ENCODE measurements at places on chromosomes 1 and 21. TPM values are rescaled to one million over a fixed set of nuclear protein-coding genes. Genes with fewer than 3 reads are reported as not detected.

- DNase-seq, result no peak
Measured at GRCh38 chr1:238063454-238063853, 172.7 kb upstream of the ZP4 start.

GRCh38 chr1:11650331-11650991, 3.8 kb downstream of the FBXO2 start:
- no peak for DNase-seq

- no peak for DNase-seq
Measured at GRCh38 chr21:29509121-29509520, 210.4 kb downstream of the BACH1 start.

GRCh38 chr1:96710708-96711477, 10.7 kb upstream of the PTBP2 start:
- DNase-seq, result no peak

- DNase-seq, result no peak
Measured at GRCh38 chr1:112673592-112674439, 643 bp upstream of the MOV10 start.

DNA sequence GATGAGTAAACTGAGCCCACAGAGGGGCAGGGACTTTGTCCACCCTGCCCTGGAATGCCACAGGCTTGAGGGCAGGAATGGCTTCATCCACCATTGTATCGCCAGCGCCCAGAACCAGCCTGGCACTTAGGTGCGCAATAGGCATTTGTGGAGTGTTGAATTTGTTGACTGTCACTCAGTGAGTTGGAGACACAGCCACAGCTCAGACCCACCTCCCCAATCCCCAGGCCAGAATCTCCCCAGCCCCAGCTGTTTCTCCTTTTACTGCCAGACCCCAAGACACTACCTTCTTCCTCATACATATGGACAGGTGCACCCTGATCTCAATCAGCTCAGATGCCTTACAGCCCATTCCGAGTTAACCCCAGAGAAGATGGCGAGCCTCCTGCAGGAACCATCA, 674.5 kb downstream of the MATN1 start:
- no peak for DNase-seq

GRCh38 chr1:162087111-162087510, 17.6 kb downstream of the NOS1AP start:
- no peak for DNase-seq

DNA sequence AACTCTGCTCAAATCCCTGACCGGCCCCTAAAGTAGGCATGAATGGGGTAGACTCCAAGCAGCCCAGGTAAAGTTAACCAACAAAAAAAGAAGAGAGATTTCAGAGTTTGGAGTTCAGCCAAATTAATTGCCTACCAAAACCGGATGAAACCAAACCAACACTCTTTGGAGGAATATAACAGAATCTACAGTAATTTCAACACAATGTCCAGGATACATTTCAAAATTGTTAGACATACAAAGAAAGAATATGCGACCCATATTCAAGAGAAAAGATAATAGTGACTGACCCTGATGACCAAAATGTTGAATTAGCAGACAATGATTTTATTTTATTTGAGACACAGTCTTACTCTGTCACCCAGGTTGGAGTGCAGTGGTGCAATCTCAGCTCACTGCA, 12.6 kb downstream of the IL22RA1 start:
- no peak for DNase-seq

DNA sequence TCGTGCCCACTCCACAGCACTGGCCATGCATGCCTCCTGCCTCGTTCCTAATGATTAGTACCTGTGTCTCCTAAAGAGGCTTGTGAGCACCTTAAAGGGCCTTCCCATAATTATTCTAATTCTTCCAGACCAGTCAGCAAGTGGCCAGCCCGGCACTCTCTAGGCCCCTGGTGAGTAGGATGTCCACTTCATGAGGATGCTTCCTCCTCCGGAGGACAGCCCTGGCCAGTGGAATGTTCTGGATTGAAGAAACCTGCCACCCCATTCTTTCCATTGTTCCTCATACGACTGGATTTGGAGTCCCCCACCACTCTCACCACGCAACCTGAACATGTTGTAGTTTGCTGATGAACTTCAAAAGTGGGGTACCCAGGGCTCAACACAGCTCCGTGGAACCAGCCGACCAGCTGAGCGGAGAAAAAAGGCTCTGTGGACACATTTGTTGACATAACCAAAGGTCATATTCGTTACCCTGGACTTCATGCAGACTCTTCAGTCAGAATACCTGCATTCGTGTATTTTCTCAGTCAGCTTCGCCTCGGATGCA, 46.7 kb upstream of the LBR start:
- no peak for DNase-seq

DNA sequence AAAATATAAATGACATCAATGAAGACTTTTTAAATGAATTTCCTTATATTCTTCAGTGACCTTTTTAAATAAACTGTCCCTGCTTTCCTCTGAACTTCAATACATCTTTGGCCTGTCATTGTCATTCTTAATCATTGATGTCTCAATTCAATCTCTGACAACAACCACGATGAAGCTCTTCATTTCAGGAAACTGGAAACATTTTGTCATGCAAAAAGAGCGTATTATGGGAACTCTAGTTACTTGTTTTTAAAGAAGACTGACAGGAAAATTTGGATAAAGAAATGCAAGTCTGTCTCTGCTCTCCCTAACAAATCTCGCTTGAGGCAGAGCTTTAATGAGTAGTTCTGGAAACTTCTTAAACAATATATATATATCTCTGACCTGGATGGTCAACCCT, 535.8 kb upstream of the ADGRL2 start:
- no peak for DNase-seq

GRCh38 chr21:43975469-43976098, 36.5 kb upstream of the TRAPPC10 start:
- no peak for DNase-seq

- DNase-seq, result no peak
Measured at GRCh38 chr1:103170609-103171008, 62.3 kb upstream of the COL11A1 start.

- DNase-seq, result peak; percentile 50
Measured at GRCh38 chr1:12184008-12184681, 17.4 kb downstream of the TNFRSF1B start.

- peak; percentile 89 for DNase-seq
Measured at GRCh38 chr1:234997896-234998741, 130.5 kb downstream of the TOMM20 start.

DNA sequence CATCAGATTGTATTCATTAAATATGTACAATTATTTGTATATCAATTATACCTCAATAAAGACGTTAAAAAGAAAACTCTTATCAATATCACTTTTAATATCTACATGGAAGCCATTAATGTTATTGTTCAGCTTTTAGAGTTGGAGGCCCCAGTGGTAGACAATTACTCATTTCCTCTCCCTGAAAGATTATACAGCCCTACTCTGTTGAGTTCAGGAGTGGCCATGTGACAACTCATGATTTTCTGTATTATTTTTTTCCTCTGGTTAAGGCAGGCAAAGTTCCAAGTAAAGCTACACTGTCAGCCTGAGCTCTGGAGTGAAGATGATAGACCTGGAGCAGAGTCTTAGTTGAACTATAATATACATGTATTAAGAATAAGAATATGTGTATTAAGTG, 247.9 kb upstream of the B3GALT2 start:
- DNase-seq, result no peak

DNA sequence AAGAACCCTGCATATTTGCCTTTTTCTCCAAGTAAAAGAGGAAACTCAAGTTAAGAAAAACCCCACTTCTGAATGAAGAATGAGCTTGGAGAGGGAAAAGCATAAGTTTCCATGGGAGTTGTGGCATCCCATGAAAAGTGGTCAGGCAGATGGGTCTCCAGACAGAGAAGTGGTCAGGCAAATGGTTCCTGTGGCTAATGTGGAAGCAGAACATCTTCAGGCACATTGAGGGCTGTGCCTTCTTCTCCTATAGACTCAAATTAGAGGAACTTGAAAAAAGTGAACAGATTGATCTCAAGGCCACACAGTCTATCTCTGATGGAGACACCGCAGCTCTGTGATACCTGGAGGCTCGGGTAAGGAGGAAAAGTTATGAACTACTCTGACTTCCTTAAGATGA, 55.7 kb upstream of the KIRREL1 start:
- no peak for DNase-seq

DNA sequence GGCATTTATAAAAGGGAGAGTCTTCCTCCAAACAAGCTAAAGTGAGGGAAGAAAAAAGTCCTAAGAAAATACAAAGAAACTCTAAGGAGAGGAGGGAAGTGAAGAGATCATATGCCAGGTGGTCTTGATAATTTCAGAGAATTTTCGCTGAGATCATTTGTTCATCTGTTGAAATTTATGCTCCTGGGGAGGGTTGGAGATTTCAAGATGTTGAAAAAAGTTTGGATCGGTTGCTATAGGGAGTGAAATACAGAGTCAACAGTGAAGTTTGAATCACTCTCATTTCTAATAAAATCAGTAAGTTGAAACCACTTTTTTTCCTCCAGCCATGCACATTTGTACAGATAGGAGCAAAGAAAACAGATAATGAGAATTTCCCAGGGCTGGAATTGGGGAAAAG, 299.1 kb upstream of the ADAMTS5 start:
- DNase-seq, result no peak

DNA sequence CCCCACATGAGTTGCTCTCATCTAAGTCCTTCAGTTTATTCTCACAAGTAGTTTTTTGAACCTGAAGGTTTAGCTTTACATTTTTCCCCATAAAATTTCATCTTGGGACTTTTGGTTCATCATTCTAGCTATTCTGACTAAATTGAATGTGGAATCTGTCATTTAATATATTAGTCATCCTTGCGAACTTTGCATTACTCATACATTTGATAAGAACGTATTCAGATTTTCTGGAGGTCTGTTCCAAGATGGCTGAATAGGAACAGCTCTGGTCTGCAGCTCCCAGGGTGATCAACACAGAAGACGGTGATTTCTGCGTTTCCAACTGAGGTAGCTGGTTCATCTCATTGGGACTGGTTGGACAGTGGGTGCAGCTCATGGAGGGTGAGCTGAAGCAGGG, 59.8 kb upstream of the CSF1 start:
- DNase-seq, result peak; percentile 56

GRCh38 chr1:169925505-169926482, 32.1 kb upstream of the SCYL3 start:
- DNase-seq, result peak; percentile 71

GRCh38 chr1:202584707-202585589, 125.3 kb downstream of the SYT2 start:
- no peak for DNase-seq

GRCh38 chr1:167175901-167176300, 44.8 kb upstream of the POU2F1 start:
- peak; percentile 48 for DNase-seq

- no peak for DNase-seq
Measured at GRCh38 chr1:200265881-200266280, 144.0 kb downstream of the ZNF281 start.

DNA sequence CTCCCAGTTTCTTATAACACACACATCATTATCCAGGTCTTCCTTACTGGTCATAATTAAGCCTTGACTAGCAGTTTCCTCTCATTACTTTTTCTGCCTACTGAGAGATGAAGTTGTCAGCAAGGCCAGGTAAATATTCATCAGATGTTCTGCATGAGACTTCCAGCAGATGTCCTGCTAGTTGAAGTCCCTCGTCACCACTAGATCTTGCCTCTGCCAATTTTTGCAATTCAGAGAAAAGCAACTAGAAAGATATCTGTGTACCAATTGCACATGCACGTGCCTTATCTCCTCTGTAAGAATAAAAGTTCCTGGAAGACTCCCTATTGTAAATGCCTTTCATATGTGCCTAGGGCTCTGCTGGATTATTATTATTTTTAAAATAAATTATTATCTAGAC, 18.3 kb downstream of the ACKR1 start:
- DNase-seq, result no peak

DNA sequence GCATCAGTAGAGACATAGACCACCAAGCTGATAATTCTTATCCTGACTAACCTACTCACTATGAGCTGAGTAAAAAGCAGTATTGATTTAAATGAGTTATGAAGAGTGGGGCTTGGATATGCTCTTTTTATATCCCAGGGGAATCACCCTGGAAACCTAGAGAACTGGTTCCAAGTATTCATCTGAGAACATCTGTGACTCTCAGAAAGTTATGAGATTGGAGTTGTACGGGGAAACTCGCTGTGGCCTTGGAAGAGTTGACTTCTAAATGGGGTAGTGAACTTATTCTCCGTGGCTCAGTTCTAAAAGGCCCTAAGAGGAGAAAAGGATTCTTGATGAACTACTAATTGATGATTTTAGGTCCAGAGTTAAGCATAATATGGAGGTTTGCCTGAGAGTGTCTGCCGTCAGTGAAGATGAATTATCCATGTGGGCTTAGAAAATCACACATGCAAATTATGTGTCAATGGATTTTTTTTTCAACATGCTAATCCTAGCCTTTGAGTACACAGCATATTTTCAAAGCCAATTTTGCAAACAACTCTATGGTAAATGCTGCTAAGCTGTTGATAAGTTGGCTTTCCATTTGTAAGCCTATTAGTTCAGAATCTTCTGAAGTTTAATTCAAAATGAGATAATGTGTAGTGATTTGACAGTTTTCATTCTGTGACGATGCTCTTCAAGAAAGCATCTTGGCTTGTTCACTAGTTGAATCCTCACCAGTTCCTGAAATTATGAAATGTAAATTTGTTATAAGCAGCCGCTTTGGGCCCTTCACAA, 122.7 kb downstream of the FGGY start:
- DNase-seq, result no peak

- no peak for DNase-seq
Measured at GRCh38 chr21:42159560-42160110, 59.3 kb upstream of the ABCG1 start.

Gene TMEM61
- total RNA-seq, result 5.0 TPM

Gene SPATA46
- total RNA-seq, result not detected

Gene DMRTA2
- not detected for total RNA-seq

Gene HES3
- total RNA-seq, result not detected

Gene SELE
- total RNA-seq, result not detected

Gene NME7
- 16.5 TPM for total RNA-seq

Gene TEKT2
- total RNA-seq, result not detected

Gene TACSTD2
- total RNA-seq, result 489 TPM

Gene TNFSF4
- total RNA-seq, result 0.23 TPM

Gene STYXL2
- not detected for total RNA-seq

Gene S100B
- not detected for total RNA-seq

Gene RSPH1
- total RNA-seq, result 8.0 TPM

Gene TNFRSF9
- 1.3 TPM for total RNA-seq

Gene TMEM240
- 8.3 TPM for total RNA-seq

Gene MCOLN3
- total RNA-seq, result 8.4 TPM

Gene CYP2J2
- 1.6 TPM for total RNA-seq
